NCI-H1105 (cell line): ENCODE measurements at places on chromosomes 6 and 20.

DNA sequence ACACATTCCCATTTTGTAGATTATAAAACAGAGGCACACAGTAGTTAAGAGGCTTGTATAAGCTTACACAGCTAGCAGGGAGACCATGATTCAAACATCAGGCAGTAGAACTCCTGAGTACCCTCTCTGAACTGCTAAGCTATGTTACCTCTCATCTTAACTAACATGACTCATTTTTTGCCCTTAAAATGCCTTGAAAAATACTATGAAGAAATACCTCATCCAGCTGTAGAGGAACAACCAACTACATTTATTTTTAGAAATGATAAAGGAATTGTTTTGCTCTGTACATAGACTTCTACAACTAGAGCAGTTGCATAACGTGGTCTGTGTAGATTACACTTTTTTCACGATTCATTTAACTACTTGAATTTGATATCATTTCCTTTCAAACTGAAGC lies 102.1 kb downstream of the FLRT3 start:
- DNase-seq: no peak

- no peak for DNase-seq
Observed at GRCh38 chr6:127120023-127120786, 1.7 kb downstream of the RSPO3 start.

GRCh38 chr6:96505363-96505762 lies 16.2 kb upstream of the UFL1 start:
- peak; percentile 27 for DNase-seq

- DNase-seq: peak; percentile 90
Observed at GRCh38 chr20:37233548-37234253, 27.9 kb downstream of the GHRH start.

- DNase-seq: no peak
Observed at GRCh38 chr6:142671791-142672190, 273.2 kb downstream of the HIVEP2 start.

- no peak for DNase-seq
Observed at GRCh38 chr20:25369529-25369928, 21.1 kb downstream of the ABHD12 start.

GRCh38 chr6:157951828-157952227 lies 29.8 kb upstream of the SYNJ2 start:
- DNase-seq: no peak

- DNase-seq: no peak
Observed at GRCh38 chr6:74579794-74580193, 626.1 kb downstream of the COL12A1 start.
